ENCODE measurements at places on chromosomes 1 and 21.

- DNase-seq = no peak
Observed at GRCh38 chr1:43890815-43891214, 42.8 kb upstream of the ARTN start.

DNA sequence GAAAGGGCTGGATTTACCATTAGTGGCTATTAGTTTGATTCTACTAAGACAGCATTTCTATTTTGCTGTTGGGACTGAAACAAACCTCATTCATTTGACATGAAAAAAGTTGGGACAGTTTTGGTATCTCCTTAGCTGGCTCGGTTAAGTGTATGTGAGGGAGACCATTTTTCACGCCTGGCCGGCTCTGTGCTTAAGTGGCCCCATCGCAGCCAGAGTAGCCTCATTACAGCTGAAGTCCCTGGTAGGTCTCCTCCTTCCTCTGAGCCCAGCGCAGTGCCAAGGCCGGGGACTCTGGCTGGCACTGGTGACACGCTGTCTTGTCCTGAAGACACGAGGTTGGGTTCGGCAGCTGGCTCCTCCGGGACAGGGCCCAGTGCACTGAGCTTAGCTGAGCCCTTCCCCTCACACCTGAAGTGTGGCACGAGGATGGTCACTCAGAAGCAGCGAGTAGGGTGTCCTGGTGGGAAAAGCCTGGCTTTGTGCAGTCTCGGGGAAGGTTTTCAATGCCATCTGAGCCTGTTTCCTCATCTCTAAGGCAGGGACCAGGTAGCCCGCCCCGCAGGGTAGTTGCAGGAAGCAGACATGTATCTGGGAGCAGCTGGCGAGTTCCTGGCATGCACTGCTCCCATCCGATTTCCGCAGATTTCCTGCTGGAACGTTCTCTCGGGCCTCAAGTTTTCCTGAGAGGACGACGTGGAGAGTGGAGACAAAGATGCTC, 196.5 kb downstream of the DYRK1A start:
- DNase-seq = no peak

DNA sequence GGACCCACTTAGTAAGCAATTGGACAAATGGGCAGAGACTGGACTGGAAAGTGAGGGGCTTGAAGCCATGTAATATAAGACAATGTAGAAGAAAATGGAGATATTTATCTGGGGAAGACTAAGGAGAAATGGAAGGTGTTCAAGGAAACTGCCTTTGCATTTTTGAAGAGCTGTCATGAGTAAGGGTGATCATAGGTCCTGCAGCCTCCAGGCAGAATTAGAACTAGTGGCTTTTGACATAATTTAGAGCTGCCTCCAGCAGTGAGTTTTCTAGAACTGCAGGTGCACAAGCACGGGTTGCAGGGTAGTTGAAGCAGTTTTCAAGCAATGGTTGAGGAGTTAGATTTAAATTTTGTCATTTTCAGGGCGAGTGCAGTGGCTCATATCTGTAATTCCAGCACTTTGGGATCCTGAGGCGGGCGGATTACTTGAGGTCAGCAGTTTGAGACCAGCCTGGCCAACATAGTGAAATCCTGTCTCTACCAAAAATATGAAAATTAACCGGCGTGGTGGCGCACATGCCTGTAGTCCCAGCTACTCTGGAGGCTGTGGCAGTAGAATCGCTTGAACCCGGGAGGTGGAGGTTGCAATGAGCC, 3.7 kb upstream of the CDC14A start:
- DNase-seq = no peak

DNA sequence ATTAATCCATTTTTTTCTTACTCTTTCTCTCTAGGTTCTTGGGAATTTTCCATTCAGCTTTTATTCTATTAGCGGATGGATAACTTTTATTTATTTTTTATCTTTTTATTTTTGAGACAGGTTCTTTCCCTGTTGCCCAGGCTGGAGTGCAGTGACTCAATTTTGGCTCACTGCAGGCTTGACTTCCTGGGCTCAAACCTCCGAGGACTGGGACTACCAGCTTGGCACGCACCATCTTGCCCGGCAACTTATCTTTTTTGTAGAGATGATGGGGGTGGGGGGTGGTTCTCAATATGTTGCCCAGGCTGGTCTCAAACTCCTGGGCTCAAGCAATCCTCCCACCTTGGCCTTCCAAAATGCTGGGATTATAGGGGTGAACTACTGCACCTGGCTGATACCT, 36.1 kb upstream of the CHIT1 start:
- DNase-seq = no peak

DNA sequence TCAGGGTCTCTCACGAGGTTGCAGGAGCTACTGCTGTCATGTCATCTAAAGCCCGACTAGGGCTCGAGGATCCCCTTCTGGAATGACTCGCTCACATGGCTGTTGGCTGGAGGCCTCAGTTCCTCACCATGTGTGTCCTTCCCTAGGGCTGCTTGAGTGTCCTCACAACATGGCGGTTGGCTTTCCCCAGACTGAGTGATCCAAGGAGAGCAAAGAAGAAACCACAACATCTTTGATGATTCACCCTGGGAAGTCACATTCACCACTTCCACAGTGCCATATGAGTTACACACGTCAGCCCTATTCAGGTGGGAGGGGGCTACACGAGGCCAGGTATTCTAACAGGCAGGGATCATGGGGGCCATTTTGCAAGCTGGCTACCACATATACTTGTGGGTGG, 64.9 kb downstream of the FHAD1 start:
- no peak for DNase-seq

All from GM19239 (cell line).